ENCODE measurements at places on chromosomes 4 and X.

GRCh38 chrX:105755109-105755508 lies 67.2 kb upstream of the NRK start:
- no peak for DNase-seq

DNA sequence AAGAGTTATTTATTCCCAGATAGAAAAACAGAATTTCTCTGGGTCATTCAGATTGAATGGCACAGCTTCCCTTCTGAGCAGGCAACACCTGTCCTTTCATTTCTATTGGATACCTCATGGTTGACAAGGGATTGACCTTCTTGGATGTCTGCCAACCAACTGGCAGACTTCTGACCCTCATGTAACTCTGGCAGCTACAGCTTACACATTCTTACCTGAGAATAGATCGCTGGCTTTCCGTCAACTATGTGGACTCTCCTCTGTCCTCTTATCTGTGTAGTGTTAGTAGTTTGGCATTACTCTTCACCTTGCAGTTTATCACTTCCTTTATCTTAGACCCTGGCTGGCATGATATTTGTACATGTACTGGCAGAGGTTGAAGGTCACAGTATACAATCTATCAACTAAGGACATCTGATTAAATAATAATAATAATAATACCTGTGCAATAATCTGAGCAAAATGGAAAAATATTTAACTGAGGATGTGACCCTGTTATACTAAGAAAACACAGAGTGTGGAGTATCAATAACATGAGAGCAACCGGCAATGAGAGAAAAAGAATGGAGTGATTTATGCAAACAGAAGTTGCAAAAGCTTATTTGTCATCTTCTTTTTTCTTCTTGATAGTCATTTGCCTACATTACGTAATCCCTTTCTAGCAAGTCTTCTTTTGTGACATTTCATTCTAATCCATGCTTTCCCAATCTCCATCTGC lies 1118.2 kb downstream of the ARAP2 start:
- no peak for DNase-seq

- DNase-seq = no peak
Measured at GRCh38 chrX:111168314-111168713, 72.3 kb downstream of the PAK3 start.

GRCh38 chr4:56468097-56468422 lies 643 bp downstream of the SRP72 start:
- DNase-seq = no peak

- no peak for DNase-seq
Measured at GRCh38 chr4:129916991-129917390, 821.0 kb downstream of the C4orf33 start.

- no peak for DNase-seq
Measured at GRCh38 chr4:8285976-8286718, 16.6 kb downstream of the HTRA3 start.

DNA sequence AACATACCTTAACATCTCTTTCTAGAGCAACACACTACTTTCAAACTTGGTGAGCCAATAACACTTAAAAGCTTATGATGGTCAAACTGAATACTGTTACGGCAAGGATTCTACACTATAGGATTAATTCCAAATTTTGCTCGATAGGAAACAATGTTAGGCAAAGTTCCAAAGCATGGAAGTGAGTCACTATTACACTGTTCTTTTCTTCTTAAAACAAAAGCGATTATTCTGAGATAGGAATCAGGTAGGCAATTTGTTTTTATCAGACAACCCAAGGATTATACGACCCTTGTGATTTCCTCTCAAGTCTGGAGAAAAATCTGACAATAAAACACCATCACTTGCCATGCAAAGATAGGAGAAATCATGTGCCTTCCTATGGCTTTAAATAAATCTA lies 81.5 kb downstream of the HUWE1 start:
- no peak for DNase-seq

DNA sequence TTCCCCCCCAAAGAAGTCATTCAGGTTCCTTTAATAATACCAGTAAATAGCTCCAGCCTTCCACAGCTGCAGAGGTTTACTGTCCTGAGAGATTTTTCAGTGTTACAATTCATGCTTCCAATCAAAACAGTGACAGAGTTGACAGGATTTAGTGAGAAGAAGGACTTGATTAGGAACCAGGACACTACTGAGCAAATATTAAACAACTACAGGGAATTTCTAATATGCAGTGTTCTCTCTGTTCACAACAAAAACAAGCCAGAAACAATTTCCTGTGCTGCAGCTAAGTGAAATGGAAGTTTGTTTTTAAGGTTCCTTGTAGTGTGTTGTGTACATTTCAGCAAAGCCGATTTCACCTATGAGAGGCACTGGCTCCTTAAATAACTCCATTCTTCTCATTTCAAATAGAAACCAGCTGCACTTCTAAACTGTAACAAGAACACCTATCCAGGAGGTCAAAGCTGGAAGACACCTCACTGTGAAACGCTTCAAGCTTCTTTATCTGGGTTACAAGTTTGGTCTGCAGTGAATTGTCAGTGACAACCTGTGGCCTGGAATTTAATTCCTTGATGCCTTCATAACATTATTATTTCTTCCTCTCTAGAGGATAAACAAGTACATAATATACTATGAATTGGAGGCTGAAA lies 149.3 kb downstream of the RASL11B start:
- no peak for DNase-seq

DNA sequence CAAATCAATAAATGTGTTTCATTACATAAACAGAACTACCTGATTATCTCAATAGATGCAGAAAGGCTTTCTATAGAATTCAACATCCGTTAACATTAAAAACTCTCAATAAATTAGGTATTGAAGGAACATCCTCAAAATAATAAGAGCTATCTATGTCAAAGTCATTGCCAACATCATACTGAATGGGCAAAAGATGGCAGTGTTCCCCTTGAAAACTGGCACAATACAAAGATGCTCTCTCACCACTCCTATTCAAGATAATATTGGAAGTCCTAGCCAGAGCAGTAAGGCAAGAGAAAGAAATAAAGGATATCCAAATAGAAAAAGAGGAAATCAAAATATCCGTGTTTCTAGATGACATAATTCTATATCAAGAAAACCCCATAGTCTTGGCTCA lies 466.4 kb downstream of the MAGEE1 start:
- no peak for DNase-seq

GRCh38 chr4:110059556-110060191 lies 138.7 kb downstream of the ELOVL6 start:
- DNase-seq = no peak

DNA sequence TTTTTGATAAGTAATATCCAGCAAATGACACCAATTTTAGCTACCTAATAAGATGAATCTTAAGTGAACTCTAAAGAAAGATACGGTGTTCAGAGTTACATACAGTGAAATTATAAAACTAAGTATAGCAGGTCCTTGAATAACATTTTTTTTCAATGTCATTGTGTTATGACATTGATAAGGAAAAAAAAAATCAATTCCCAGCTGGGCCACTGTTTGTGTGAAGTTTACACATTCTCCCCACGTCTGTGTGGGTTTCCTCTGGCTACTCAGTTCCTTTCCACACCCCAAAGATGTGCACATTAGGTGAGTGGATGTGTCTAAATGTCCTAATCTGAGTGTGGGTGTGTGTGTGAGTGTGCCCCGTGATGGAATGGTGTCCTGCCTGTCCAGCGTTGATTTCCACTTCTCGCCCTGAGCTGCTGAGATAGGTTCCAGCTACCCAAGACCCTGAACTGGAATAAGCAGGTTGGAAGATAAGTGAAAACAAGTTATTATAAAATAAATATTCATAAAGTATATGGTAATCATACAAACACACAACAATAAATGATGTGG lies 31.2 kb upstream of the PPM1K start:
- no peak for DNase-seq

DNA sequence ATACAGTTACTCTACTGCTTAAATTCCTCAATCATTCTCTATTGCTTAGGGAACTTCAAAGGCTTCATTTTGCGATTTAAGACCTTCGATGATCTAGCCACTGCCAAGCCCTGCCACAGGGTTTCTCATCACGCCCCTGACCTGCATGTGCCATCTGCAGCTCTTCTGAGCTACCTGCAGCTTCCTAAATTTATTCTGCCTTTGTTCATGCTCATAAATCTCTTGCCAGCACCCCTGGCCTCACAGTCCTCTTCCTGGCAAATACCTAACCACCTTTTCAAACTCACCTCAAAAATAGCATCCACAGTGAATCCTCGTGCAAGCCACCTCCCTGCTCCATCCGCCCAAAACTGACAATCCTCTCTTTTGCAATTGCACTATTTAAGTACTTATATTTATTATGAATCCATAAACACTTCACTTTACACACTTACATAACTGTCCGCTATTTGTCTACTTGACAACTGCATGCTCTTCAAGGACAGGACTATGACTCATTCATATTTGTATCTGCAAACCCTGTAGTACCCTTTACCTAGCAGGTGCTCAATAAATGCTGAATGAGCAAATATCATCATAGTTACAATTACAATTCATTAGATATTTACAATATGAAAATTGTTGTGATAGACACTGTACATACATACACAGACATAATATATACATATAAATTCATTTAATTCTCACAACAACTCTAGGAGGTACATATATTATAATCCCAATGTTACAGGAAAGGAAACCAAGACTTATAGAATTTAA lies 280.0 kb upstream of the RASGEF1B start:
- no peak for DNase-seq

- no peak for DNase-seq
Measured at GRCh38 chr4:157984285-157984911, 188.4 kb downstream of the GASK1B start.

- DNase-seq = no peak
Measured at GRCh38 chr4:124943145-124943889, 230.8 kb upstream of the ANKRD50 start.

DNA sequence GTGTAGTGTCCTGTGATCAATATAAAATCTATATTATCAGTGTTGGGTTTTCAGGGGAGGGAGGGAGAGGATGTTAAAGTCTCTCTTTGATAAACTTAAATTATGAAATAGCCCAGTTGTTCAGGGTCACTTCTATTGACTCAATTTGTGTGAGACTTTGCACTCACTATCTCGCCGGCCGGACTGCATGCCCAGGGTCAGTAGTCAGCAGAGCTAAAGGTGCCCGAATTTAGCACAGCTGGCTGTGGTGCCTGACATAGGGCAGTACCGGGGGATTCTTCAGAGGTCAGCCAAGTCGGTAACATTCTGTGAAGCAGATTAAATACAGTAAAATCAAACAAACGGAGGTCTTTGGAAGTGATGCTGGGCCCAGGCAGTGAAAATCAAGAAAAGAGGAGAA lies 19.2 kb downstream of the GABRQ start:
- DNase-seq = no peak

GRCh38 chrX:17030580-17031270 lies 84.3 kb downstream of the REPS2 start:
- no peak for DNase-seq

- no peak for DNase-seq
Measured at GRCh38 chr4:14919785-14920184, 82.5 kb upstream of the CPEB2 start.

DNA sequence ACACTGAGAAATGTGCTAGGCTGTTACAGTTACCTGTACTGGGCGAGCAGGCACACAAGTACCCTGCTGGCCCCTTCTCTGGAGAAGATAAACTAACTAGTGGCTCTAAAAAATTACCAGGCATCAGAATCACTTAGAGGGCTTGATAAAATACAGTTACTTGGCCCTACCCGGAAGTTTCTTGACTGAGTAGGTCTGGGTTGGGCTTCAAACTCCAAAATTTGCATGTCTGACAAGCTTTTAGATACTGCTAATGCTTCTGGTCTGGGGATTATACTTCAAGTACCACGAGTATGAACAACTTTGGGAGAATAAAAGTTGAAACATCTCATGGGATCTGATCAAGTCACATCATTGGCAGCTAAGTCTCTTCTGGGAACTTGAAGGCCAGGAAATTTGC lies 30.8 kb downstream of the CEP135 start:
- no peak for DNase-seq

GRCh38 chrX:71541210-71542022 lies 8.5 kb downstream of the OGT start:
- DNase-seq = no peak

GRCh38 chr4:147516133-147516532 lies 35.2 kb downstream of the EDNRA start:
- DNase-seq = no peak

- no peak for DNase-seq
Measured at GRCh38 chrX:108209006-108209554, 117.5 kb downstream of the ATG4A start.

GRCh38 chr4:14018191-14018853 lies 390.8 kb upstream of the BOD1L1 start:
- no peak for DNase-seq

DNA sequence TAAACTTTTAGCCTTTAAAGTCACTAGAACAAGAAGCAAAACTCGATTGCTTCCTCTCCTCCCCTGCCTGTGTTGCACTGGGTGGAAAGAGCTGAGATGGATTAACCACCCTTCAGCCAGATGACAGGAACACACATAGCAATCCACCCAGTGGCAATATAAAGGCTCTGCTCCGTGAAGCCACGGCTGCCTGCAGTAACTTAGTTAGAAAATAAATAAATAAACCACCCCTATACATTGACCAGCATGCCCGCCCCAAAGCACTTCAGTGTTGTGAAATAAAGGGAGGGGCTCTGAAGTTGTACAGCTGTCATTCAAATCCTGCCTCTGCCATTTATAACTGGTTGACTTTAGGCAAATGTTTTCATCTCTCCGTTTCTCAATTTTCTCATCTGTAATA lies 217.1 kb upstream of the LDB2 start:
- DNase-seq = no peak

GRCh38 chr4:3007724-3008123 lies 44.4 kb downstream of the GRK4 start:
- DNase-seq = no peak

DNA sequence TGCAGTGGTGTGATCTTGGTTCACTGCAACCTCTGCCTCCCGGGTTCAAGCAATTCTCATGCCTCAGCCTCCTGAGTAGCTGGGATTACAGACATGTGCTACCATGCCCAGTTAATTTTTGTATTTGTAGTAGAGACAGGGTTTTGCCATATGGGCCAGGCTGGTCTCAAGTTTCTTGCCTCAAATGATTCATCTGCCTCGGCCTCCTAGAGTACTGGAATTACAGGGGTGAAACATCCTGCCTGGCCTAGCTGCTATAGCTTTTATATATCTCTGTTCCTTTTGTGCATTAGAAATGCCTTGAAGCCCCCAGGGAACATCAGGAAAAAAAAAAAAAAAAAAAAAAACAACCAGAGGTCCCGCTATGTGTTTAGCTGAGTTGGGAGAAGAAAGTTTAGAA lies 34.8 kb downstream of the UBE2K start:
- no peak for DNase-seq

DNA sequence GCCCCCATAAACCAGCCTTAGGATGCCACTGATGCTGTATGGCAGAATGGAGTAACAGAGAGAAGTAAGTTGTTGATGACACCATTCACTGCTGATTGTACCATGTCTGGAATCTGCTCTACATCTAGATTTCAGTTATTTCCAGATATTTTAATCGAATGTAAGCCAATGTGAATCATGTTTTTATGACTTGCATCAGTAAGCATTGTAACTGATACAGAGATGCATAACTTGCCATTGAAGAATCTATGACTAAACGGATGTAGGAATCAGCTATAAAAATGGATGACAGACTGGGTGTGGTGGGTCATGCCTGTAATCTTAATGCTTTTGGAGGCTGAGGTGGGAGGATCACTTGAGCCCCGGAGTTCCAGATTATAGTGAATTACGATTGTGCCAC lies 161.0 kb upstream of the GATB start:
- DNase-seq = no peak

- DNase-seq = no peak
Measured at GRCh38 chr4:33890841-33891240, 2353.5 kb downstream of the ARAP2 start.

- DNase-seq = no peak
Measured at GRCh38 chr4:165124488-165124887, 11.8 kb upstream of the TMEM192 start.

GRCh38 chrX:40420899-40421729 lies 159.7 kb upstream of the ATP6AP2 start:
- DNase-seq = no peak

Measured in activated CD8-positive, alpha-beta memory T cell treated with anti-CD3 and anti-CD28 coated beads for 1 hour (primary cell).